Hematopoietic multipotent progenitor cell treated with erythropoietin and hydrocortisone succinate and interleukin-3 and kit ligand, for 4 days (in vitro differentiated cells): ENCODE measurements at places on chromosomes 2 and 18.

DNA sequence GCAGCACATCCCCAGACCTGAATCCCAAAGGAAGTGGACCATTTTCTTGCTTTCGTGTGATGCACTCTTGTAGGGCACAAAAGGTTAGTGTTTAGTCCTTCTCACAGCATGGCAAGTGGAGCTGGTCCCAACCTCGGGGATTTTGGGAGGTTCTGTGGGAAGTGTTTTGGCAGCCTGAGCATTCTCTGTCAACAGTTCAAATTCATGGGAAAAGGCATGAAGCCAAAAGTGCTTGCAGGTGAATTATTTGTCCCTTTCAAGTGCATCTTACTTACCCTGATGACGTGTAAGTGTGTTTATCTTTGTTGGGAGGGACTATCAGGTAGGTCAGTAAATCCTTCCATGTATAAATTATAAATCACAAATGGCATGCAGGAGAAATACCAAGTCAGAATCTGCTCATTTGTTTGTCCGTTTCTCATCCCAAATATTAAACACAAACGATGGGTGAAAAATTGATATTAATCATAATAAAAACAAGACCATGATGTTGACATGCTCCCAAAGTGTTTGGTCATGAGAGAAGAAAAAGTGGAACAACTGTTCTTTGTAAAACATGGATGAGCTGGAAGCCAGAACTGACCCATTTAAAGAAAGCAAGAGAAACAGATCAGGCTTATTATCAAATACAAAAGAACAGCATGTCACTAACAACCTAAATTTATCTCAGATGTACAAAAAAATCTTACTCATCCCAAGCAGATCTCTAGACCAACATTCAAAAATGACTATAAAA is 57.6 kb downstream of the EPHA4 start:
- no peak for DNase-seq

DNA sequence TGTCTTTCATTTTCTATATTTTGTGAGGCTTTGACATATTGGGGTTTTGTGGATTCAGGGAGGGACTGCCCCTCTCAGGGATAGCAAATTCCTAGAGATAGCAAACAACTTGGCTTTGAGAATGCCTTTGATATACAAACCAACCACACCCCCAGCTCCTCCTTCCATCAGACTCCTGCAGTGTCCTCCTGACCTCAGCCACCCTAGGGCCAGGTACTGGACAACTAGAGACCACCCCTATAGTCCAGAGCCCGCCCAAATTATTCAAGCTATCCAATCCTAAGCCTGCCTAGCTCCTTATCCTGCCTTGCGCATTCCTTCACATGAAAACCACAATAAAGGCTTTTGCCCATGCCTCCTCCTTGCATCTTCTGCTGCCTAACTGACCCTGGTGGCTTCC is 22.9 kb upstream of the STAM2 start:
- DNase-seq: no peak

DNA sequence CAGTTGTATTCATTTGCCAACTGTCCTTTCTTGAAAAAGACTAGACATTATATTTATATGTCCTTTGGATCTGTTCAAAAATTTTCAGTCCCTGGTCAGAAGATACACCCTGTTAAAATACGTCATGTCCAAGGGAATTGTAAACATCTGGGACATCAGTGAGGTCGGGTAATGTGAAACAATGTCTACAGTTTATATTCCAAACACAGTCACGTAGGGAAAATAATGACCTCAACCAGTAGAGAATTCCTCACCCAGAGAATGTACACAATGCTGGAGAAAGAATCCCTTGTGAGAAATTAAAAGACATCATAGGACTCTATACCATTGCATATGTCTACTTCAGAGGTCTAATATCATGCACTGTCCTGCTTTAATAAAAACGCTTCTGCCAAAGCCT is 888.0 kb upstream of the CHAC2 start:
- DNase-seq: no peak

- no peak for DNase-seq
These were observed 13.3 kb downstream of the SERTAD2 start for GRCh38 chr2:64640153-64641044.

DNA sequence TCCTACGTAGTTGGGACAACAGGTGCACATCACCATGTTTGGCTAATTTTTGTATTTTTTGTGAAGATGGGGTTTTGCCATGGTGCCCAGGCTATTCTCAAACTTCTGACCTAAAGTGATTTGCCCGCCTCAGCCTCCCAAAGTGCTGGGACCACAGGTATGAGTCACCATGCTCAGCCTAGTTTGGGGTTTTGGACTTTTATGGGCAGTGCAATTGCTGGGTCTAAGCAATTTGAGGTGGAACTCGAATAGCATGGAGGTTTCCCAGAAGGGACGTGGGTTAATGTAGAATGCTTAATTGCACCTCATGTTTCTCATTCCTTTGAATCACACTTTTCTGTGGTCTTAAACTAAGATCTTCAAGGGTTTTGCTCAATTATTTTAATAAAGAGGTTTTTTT is 102.3 kb upstream of the EPHA4 start:
- DNase-seq: no peak

GRCh38 chr2:181540421-181540820 is 83.2 kb downstream of the ITGA4 start:
- peak; percentile 19 for DNase-seq

DNA sequence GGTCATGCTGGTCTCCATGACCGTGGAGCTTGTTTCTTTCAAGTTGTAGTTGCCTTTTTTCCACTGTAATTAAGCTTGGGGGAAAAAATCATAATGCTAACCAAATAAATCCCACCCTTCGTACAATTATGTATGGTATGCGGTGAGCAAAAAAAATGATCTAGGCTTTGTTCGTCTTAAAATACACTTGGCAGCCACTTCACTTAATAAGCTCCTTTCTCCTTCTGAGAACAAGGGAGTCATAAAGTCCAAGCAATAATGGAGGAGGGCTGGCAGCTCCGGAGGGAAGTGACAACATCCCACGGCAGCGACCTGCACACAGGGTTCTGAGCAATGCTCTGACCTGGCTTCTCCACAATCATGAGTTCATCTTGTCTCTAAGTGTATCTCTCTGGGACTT is 91.2 kb upstream of the KLHL29 start:
- DNase-seq: no peak

GRCh38 chr18:60593249-60593648 is 220.7 kb upstream of the MC4R start:
- DNase-seq: no peak

DNA sequence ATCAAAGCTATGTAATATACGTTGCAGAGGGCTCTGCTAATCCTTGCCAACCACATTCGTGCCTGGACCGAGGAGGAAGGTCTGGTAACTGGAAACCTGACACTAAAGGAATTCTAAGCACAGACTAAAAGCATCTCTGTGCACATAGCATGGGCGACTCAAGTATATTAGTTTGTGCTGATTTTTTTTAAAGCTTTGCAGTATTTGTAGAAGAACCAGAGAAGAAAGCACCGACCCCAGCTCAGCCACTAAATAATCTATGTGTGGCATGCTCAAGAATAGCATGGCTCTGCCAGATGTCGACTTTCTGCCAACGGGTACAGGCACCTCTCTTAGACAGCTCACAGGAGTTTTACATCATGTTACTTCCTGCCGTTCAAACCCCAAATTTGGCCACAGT is 73.2 kb upstream of the NRP2 start:
- peak; percentile 10 for DNase-seq

DNA sequence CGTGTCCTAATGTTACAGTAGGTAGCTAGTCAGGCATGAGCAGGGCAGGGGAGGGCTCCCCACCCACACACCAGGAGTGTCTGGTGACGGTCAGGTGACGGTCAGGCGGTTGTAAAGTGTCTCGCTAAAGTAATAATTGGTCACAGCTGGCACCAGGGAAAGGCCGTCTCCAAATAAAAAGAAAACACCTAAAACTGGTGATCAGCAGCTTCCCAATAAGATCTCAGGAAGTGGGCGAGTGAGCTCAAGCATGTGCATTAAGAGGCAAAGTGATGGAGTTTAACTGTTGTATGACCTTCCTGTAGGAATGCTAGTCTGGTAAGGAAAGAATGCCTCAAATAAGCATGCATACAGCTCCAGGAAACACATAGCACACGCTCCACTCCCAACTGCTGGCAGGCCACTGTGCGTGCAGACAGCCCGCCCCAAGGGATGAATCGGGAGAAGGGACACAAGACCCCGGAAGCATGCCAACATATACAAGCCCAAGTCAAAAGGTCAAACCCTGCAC is 177.1 kb downstream of the RNF144A start:
- no peak for DNase-seq

DNA sequence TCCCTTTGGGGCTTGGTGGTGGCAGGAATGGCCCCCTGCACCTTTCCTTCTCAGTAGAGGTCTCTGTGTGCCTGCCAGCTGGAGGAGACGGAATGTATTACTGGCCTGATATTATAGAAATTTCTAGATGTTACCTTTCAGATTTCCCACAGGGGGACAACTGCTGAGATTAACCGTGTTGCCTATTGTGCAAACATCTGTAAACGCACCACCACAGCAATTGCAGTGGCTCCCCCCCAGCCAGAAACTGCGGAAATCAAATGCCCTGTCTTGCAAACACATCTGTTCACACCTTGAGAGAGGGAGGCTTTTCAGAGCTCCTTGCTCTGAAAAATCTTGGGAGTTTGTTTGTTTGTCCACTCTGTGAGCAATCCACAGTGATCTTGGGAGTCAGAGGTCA is 270.0 kb upstream of the RAB12 start:
- DNase-seq: no peak

GRCh38 chr18:65988386-65988785 is 237.6 kb downstream of the CDH7 start:
- no peak for DNase-seq

GRCh38 chr2:48258481-48259149 is 271.3 kb upstream of the STON1 start:
- DNase-seq: peak; percentile 32
